ENCODE measurements at places on chromosomes 11 and 22.

DNA sequence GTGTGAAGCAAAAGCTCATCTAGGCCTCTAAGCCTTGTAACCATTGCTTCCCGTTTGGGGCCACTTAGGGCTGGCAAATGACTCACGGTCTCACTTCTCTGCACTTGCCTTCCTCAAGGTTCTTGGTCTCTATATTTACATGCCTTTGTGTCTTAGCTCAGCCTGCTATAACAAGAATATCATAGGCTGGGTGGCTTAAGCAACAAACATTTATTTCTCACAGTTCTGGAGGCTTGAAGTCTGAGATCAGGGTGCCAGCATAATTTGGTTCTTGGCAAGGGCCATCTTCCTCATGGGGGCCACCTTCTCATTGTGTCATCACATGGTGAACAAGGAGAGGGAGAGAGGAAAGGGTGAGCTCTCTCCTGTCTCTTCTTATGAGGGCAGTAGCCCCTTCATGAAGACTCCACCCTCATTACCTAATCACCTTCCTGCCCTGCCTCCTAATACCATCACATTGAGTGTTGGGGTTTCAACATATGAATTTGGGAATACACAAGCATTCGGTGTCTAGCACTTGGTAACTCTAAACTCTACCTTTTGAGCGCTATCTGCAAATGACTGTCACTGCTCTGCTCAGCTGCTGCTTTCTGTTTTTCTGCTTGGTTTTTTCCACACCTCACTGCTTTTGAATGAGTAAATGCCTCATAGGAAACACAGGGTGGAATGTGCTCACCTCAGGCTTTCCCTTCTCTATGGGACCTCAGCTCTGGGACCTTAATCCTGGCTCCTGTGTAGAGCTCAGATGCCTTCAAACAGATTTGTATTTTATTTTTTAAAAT lies 16.2 kb upstream of the ME3 start:
- no peak for DNase-seq

DNA sequence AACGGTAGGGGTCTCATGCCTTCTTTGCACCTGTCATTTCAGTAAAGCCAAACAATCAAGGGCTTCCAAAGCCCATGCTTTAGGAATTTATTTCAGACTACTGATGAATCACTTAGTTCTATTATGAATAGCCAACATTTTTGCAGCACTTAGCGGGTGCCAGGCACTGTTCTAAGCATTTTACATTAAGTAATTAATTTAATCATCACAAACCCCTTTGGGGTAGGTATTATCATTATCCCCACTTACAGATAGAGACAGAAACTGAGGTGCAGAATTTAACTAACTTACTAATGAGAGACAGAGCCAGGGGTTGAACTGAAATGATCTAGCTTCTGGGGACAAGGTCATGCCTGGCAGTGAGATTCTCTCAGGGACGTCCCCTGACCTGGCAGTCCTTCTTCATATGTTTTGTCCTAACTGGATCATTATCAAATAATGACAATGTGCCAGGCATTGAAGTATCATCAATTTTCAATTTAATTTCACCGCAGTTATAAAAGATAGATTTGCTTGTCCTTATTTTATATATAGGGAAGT lies 31.7 kb upstream of the NAV2 start:
- DNase-seq, result no peak

GRCh38 chr11:60946601-60947264 lies 5.2 kb downstream of the SLC15A3 start:
- DNase-seq, result no peak

GRCh38 chr11:47442514-47442913 lies 6.4 kb downstream of the RAPSN start:
- DNase-seq, result no peak

- no peak for DNase-seq
These were observed 57.8 kb upstream of the TCF20 start for GRCh38 chr22:42328130-42328783.

GRCh38 chr11:94028436-94028835 lies 7.3 kb downstream of the HEPHL1 start:
- DNase-seq, result no peak

DNA sequence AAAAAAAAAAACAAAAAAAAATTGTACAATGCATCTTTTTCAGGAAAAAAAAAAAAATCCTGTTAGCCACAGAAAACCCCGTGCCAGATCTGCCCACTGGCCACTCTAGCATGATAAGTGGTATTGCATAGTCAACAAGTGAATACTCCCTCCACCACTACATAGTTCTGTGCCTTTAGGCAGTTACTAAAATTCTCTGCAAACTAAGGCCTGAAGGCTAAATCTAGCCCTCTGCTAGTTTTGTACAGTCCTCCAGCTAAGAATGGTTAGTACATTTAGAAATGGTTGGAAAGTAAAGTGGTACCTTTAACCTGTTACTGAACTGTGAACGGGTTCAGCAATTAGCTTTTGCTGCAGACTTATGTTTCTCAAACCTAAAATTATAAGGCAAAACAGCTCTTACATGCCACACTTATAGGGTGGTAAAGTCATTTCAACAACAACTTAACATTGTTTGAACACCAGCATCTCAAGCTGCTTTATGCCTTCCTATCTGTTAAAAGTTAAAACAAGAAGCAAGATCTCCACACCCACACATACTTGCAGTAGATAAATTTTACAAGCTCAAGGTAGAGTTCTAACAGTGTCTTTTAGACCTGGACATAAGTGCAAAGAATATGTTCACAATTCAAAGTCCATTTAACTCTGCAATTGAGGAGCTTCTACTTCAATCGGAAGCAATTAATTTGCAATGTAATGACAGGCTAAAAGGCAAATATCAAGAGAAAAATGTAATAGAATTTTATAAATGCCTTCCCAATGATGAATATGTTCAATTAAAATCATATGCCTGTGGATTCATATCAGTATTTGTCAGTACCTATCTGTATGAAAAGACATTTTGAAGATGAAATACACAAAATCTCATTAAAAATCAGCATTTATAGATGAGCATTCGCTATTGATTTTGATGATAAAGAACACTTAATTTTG lies 7.3 kb downstream of the C11orf71 start:
- DNase-seq, result no peak

GRCh38 chr11:118054712-118055640 lies 21.9 kb upstream of the TMPRSS4 start:
- no peak for DNase-seq

GRCh38 chr11:30128269-30128932 lies 102.4 kb upstream of the FSHB start:
- no peak for DNase-seq

- DNase-seq, result no peak
These were observed 1143.3 kb downstream of the LRRC4C start for GRCh38 chr11:40316171-40316570.

- no peak for DNase-seq
These were observed 141.2 kb downstream of the MIAT start for GRCh38 chr22:26798462-26799065.

GRCh38 chr11:72586321-72587090 lies 87.7 kb downstream of the PDE2A start:
- no peak for DNase-seq

DNA sequence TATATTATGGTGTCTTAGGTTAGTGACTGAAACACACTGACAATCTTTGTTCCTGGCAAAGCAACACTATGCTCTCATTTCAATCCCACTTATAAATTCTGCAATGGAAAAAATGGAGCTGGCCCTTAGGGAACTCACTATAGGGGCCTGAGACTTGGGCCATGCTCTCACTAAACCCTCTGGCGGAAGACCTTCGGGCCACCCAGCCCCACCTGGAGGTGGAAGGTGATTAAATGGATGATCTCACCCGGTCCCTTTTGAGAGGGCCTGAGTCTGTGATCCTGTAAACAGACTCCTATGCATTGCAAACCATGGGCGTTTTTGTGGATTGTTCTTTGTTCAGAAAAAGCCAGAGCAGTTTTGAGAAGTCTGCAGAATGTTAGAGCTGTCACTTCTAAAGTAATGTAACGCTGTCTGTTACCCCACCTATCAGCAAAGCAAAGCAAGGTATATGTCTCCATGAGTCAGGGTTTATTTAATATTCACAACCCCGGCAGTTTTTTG lies 17.0 kb upstream of the CDON start:
- DNase-seq, result peak; percentile 82

- DNase-seq, result no peak
These were observed 9.9 kb upstream of the KCNJ5 start for GRCh38 chr11:128881221-128881620.

DNA sequence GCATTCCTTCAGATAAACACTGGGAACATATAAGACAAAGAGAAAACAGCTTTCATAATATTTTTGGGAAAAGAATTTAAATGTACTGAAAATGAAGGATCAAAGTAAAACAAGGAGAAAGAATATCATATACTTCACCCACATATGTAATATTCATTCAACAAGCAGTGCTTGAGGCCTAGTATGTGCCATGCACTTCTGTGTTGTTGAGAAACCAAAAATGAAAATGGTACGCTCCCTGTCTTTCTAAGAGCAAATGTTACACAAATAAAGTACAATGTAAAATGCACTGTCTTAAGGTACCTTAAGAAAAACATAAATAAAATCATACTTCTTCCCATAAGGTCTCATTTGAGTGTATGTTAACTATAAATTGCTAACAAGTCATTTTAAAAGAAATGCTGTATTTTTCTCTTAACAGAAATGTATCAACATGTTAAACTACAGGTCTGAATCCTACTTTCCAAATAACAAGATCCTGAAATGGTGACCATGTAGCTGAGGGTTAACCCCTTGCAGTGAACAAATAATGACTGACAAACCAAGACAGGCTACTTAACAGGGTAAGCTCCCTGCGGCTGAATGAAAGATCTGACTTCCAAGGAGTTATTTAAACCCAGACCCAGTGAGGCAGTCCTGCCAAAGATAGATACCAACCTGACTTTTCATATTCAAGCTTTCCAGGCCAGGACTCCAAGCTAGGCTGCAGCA lies 377.6 kb downstream of the DCDC1 start:
- DNase-seq, result no peak

DNA sequence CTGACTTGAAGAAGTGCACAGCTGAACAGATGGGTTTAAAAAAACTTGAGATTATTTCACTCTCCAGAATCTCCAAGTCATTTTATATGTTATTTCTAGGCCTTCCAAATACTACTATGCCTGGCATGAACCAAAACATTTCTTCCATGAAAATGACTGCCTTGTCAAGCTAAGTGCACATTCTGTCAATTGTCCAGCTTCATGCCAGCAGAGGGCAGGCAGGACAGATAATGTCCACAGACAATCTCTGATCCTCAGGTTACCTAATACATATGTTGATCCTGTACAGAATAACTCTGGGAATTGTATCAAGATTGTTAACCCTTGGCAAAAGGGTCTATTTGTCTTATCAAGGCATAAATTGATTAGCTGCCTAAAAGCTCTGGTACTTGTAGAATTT lies 229.5 kb downstream of the AASDHPPT start:
- no peak for DNase-seq

DNA sequence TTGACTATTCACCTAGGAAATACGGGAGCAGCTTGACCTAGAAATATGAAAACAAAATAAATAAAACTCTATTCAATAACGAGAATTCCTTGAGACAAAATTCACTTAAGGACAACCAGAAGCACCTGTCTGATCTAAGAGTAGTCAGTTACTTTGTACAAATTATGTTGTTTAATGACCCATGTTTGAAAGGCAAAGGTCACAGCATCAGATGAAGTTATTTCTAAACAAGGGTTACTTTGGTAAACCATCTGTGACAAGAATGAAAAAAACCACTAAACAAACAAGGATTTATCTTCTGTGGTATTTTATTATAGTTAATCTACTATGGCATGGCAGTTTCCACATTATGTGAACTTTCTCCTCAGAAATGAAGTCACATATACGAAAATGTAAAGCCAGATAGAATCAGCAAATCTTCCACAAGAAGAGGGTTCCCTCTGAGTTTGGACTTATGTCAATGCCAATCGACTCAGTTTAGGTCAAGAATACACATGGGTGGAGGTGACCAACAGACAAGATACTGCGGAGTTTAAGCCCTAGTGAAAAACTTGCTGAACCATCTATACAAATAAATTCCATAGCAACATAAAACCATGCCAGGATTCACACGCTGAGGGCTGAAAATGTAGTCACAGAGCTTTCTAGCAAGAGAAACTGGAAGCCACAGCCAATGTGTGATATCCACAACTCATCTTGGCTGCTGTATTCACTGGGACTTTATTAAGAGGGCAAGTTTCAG lies 53.4 kb downstream of the NCAPD3 start:
- DNase-seq, result no peak

DNA sequence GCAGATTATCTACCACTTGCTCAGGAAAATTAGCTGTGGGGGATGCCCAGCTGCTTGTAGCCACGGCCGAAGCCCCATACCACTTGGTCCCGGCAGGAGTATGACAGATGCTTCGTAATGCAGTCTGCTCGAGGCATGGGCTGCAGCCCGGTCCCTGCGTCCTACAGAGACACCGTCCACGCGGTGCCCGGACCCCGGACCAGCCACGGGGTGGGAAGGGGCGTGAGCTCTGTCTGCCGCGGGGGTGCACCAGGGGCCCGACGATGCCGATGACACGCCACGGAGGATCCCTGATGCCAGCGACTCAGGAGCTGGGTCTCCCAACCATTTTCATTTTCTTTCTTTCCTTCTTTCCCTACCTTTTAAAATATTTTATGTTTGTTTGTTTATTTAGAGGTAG lies 30.0 kb downstream of the SLC25A17 start:
- no peak for DNase-seq

GRCh38 chr11:92750794-92751193 lies 218.7 kb upstream of the MTNR1B start:
- no peak for DNase-seq

DNA sequence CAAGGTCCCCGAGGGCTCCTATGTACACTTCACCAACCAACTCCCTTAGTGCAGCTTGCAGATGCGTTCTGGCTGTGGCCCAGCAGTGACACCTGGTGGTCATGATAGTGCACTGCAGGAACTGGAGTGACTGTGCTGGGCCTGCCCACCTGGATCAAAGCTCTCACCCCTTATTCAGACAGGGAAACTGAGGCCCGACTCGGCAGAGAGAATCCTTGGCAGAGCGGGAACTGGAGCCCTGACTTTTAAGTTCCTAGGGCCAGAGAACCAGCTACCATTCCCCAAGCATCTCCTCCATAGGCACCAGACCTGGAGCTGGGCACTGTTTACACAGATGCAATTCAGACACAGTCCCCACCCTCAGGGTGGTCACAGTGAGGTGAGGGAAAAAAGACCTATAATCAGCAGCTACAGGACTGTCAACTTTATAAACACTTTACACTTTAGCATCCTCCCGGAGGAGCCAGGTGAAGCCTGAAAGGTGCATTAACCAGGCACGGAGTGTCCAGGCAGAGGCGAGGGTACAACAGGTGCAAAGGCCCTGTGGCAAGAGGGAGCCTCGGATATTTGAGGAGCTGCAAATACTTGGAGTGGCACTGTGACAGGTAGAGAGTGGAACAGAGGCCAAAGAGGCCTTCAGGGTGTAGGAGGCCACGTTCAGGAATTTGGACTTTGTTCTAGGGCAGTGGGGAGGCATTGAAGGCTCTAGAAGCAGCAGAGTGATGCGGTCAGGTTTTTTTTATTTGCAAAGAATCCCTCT lies 22.0 kb downstream of the RHBDD3 start:
- DNase-seq, result no peak
